ENCODE measurements at places on chromosomes 7 and 10.
A peak's percentile ranks its signal among the peaks of the same experiment; 100 is the strongest.

GRCh38 chr10:101843032-101844021, at the start of gene KCNIP2:
Gene KCNIP2 (minus strand): TSS chr10:101843800. CDS start chr10:101843568, 232 bp downstream.
- DNase-seq: peak; percentile 64

DNA sequence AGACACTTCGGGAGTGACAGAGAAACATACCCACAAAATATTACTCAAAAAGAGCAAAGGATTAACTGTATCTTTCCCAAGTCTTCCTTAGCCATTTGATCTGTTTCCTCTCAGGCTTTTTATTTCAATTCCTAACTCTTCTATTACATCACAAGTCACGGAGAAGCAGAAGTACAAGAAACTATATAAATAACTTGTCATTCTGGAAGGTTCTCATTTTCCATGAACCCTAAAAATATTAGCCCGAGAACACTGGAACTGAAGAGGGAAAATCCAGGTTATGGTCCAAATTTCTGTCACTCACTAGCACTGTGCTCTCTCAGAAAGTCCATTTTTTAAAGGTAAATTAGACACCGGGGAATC, 98.0 kb downstream of the GRB10 start:
- DNase-seq: no peak

- DNase-seq: no peak
Measured at GRCh38 chr10:14674376-14675050, 100.2 kb downstream of the FAM107B start.

DNA sequence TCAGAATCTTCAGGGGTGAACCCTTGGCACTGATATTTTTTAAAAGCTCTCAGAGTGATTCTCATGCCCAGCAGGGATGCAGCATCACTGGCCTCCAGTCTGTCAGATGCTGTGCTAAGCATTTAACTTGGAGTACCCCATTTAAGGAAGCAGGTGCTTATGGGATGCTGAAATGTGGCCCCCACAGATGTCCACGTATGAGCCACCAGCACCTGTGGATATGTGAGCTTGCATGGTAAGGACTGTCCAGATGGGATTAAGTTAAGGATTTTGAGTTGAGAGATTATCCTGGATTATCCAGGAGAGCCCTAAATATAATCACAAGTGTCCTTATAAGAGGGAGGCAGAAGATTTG, 17.7 kb downstream of the CHST3 start:
- DNase-seq: no peak

- DNase-seq: no peak
Measured at GRCh38 chr7:79529881-79530235, 76.4 kb upstream of the MAGI2 start.

- DNase-seq: no peak
Measured at GRCh38 chr7:129865093-129865924, 87.5 kb downstream of the UBE2H start.

GRCh38 chr7:149635561-149636329, 137.6 kb downstream of the ZNF467 start:
- DNase-seq: no peak

- no peak for DNase-seq
Measured at GRCh38 chr7:155811560-155811894, 736 bp downstream of the SHH start.

DNA sequence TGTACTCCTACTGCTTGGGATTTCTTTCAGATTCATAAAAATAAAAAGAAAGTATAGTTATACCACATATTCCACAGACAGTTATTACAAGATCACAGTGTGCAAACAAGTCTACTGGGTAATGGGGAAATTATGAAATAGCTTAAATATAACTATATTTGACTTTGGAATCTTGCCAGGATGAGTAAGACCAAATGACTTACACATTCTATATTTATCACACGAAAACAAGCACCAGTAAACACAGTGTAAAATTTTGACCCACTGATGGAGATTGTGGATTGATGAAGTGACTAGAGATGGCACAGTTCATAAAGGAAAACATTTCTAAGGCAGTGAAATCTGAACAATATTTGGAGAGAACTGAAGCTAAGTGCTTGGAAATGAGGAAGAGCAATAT, 339.7 kb downstream of the THSD7A start:
- no peak for DNase-seq

GRCh38 chr7:14604606-14605005, 297.9 kb downstream of the DGKB start:
- no peak for DNase-seq

GRCh38 chr7:40582539-40582938, 447.7 kb downstream of the SUGCT start:
- no peak for DNase-seq

- DNase-seq: no peak
Measured at GRCh38 chr7:75878312-75878768, 494 bp upstream of the RHBDD2 start.

DNA sequence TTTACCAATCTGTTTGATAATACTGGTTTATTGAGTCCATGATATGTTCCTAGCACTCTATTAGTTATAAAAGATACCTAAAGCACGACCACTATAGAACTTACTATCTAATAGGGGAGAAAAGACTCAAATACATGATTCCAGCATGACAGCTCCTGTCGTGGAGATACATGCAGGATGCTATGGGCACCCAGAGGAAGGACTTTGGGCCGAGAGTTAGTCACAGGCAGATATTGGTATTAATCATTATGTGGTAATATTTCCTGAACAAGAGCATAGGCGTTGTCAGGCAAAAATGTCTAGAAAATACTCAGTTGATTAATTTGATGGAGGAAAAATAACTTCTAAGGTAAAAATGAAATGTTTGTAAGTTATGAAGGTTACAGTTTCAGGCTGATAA, 31.8 kb downstream of the CNNM2 start:
- DNase-seq: no peak

DNA sequence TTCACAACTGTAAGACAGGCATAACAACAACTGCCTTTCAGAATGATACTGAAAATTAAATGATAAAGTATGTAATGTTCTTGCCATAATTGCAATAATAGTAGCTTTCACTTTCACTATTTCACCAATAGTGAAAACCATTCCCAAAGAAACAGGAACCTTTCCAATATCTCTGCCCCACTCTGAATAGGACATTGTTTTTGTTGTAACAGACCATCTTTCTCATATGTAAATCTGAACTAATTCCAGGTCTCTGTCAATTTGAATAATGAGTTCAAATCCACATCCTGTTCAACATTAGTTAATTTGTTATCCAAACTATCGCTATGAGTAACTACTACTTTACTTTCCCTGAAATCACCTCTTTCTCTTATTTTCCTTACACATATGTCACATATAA, 148.0 kb downstream of the LRRN3 start:
- DNase-seq: no peak

DNA sequence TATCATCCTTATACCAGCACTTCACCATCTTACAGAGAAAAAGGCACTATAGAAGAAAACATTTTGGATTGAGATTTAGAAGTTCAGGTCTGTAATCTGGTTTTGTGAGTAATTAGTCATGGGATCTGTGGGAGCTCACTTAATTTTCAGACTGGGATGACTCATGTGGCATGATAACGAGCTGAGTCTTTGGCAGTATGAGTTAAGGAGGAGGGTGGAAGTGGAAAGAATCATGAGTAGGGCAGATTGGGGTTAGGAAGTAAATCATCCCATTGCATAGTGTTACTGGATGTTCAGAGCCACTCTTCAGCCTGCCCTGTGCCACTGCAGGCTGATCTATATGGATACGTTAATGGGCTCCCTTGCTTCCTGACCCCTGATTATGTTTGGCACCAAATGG, 64.9 kb downstream of the ZNF92 start:
- no peak for DNase-seq

- DNase-seq: no peak
Measured at GRCh38 chr10:49310901-49311554, 12.1 kb downstream of the C10orf71 start.

- DNase-seq: no peak
Measured at GRCh38 chr10:55476129-55476528, 675.1 kb upstream of the PCDH15 start.

DNA sequence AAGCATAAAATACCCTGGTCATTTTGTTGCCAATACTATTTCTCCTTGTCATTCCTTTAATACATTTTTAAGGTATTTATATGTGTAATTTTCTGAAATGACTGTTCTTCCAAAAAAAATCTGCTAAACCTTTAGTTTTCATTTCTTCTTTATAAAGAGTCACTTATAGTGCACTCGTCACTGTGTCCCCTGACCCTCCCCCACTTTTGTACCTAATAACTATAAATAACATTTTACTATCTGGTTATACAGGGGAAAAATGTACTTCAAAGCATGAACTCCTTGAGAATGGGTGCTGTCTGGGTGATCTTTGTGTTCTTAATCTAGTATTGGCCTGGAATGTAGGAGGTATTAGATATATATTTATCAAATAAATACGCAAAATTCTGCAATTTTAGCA, 31.1 kb downstream of the RTKN2 start:
- DNase-seq: no peak

- DNase-seq: no peak
Measured at GRCh38 chr7:142796501-142797390, 26.0 kb downstream of the PRSS2 start.

DNA sequence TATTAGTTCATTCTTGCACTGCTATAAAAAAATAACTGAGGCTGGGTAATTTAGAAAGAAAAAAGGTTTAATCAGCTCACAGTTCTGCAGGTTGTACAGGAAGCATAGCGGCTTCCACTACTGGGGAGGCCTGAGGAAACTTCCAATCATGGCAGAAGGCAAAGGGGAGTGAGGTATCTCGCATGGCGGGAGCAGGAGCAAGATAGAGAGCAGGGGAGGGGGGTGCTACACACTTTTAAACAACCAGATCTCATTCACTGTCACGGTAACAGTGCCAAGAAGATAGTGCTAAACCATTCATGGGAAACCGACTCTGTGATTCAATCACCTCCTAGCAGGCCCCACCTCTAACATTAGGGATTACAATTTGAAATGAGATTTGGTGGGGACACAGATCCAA, 11.6 kb downstream of the ADAMTS14 start:
- no peak for DNase-seq

GRCh38 chr7:148127374-148127773, 463.2 kb upstream of the C7orf33 start:
- no peak for DNase-seq

DNA sequence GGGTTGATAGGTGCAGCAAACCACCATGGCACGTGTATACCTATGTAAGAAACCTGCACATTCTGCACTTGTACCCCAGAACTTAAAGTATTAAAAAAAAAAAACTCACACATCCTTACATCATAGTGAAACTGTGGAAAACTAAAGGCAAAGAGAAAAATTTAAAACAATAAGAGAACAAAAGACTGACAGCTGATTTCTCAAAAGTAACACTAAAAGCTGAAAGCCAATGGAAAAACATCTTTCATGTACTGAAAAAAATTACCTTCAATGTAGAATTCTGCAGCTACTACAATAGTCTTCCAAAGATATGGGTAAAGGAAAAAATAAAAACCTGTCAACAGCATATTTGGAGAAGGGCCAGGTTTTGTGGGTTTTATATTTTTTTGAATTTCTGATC, 729.1 kb upstream of the NRP1 start:
- no peak for DNase-seq

GRCh38 chr10:91788527-91788926, 9.7 kb upstream of the TNKS2 start:
- DNase-seq: no peak

DNA sequence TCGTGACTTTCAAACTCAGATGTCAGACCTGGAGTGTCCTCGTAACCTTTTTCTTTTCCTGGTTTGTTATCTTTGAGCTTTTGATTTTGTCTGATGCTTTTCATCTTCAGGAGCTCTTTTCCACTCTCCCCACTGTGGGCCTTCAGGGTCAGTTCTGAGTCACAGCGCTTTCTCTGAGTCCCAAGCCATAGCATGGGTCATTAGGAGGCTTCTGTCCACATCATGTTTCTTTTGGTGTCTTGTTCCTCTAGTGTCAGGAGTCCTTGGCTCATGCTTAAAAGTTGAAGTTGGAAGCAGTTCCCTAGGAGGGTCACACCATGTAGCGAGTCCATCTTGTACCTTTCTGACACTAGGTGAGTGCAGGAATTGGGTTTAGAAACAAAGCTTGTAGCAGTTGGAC, 40.3 kb downstream of the DAGLB start:
- DNase-seq: no peak

Data from dorsolateral prefrontal cortex (tissue), 122 donors.